ENCODE measurements at places on chromosomes 5 and 9.
A peak's percentile ranks its signal among the peaks of the same experiment; 100 is the strongest.

GRCh38 chr9:137178201-137178938 lies 6.5 kb upstream of the TMEM210 start:
- DNase-seq = no peak

DNA sequence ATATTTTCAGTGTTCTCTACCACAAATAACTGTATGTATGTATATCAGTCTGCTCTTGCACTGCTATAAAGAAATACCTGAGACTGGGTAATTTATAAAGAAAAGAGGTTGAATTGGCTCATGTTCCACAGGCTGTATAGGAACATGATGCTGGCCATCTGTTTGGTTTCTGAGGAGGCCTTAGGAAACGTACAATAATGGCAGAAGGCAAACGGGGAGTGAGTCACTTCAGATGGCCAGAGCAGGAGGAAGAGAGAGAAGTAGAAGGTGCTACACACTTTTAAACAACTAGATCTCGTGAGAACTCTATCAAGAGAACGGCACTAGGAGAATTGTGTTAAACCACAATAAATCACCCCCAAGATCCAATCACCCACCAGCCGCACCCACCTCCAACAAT lies 121.7 kb downstream of the ADAMTS6 start:
- no peak for DNase-seq

DNA sequence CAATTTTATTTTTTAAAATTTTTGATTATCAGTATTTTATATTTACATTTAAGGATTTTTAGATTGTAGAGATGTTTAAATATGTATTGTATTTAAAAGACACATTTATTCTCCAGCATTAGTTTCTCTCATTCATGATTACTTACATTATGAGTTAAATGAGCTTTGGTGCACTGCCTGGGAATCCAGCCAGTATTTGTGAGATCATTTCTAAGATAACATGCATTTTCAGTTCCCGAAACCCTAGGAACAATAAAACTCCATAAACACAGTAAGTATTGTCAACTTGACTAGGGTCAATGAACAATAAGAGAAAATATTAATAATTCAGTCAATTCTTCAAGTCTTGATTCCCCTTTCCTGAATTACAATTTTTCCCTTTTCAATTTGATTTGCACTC lies 403.3 kb downstream of the PLK2 start:
- DNase-seq = no peak

DNA sequence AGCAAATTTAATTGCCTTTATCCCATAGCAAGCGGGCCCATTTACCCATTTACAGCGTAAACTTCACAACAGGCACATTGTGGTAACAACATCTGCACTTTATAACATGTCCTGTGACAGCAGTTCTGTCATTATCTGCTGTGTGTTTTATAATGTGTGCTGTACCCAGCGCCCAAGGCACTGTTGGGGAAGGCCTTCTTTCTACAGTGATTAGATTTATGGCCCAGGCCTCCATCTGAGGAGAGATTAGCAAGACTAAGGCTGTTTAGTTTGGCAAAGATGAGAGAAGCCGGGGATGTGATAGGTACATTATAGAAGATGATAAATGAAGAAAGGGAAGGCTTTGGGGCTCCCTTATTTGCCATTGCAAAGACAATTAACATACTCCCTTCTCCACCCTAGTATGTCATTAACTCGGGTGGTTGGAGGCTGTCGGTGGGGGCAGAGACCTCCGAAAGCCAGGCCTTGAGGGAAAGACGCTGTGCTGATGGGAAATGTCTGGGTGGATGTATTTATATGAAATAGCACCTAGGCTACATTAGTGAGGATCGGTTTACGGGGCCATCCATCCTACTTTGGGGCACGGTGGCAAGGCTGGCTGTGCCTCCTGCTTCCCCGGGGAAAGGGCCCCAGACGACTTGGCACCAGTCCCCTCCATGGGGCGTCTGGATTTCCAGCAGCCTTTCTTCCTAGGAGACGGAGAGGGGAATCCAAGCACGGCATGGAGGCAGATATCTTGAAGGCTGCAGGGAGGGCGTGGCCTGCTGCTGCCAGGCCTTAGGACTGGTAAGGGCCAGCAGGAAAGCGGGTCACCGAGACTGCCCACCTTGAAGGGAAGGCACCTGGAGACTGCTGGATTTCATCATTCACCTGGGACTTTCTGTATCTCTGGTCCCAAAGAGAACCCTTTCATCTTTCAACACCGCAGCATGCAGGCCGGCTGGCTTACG lies 64.3 kb upstream of the PTCH1 start:
- no peak for DNase-seq

GRCh38 chr5:24347158-24347557 lies 297.6 kb downstream of the CDH10 start:
- DNase-seq = no peak

DNA sequence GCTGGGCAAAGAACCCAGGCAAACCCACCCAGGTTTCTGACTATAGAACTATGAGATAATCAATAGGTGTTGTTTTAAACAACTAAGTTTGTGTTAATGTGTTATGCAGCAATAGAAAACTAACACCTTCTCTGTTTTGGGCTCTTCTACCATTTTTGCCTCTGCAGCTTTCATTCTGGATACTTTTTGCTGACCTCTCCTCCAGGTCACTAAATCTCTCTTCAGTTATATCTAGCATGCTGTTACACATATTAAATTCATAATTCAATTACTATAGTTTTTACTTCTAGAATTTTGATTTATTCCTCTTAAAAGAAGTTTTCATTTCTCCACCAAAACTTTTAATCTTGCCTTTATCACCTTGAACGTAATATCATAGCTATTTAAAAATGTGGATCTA lies 17.2 kb downstream of the MAPK9 start:
- no peak for DNase-seq

DNA sequence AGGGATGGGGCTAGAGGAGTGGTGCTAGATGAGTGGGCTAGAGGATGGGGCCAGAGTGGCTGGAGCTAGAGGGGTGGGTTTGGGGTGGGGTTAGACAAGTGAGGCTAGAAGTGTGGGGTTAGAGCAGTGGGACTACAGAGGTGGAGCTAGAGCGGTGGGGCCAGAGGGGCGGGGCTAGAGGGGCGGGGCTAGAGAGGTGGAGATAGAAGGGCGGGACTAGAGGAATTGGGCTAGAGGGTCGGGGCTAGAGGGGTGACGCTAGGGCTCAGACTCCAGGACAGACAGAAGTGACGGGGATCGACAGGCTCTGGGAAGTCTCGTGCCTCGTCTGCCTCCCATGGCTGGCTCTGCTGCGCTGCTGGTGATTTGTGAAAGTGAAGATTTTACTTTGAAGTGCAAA lies 31.0 kb upstream of the TENT4A start:
- no peak for DNase-seq

DNA sequence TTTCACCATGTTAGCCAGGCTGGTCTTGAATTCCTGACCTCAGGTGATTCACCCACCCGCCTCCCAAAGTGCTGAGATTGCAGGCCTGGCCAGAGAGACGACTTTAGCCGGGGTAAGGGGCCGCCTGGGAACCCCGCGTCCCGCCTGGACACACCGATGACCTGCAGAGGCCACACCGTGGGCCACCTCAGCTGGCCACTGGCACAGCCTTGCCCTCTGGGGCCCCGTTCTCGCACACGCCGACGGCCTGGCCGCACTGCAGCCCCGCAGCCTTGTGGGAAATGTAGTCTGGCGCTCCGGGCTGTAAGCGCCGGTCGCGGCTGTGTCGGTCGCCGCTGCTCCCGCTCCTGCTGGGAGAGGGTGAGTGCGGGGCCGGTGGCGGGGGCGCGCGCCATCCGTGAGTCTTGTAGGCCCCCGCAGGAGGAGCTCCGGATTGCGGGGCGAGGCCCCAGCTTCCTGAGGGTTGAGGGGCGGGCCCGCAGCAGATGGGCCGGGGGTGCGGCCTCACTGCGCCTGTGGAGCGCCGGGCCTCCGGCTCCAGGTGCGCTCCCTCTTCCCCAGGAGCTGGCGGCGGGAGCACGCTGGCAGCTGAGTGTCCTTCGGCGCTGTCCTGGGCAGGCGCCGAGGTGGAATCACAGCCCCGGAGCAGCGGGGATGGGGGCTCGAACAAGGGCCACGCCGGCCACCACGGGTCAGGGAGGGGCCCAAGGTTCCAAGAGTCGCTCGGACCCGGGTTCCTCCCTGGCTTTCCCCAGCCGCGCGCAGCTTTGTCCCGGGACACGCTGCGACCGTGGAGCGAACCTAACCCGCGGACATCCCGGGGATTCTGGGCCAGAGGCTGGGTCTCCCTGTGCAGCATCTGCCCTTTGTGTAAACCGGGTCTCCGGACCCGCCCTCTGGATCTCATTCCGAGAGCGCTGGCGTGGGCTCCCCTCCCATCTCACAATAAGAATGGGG lies at the start of gene ZFP2:
TSS of gene ZFP2 (plus strand) at position 299 of the 957 bp plus-strand sequence. CDS start 35,401 bp downstream, outside the sequence.
- DNase-seq = peak; percentile 22

DNA sequence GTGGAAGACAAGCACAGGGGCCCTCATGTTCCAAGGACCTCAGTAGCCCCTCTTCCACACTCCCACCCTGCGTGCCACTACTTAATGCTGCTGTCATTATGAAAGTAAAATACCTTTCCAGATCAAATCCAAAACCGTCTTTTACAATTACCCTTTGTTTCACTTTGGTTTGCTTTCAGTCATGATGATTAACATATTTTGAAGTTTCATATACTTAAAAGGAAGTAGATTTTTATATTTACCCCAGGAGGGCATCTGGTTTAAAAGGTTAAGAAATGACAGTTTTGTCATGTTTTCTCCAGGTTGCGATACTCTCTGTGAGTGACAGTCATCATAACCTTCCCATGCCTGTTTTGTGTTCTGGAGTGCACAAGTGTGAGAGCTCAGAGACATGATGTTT lies 13.5 kb upstream of the MAP1B start:
- no peak for DNase-seq

GRCh38 chr5:160959804-160960203 lies 107.8 kb upstream of the ATP10B start:
- no peak for DNase-seq

- no peak for DNase-seq
These were observed 1114.0 kb downstream of the PTPRD start for GRCh38 chr9:9498846-9499245.

GRCh38 chr5:177611446-177612214 lies 11.7 kb downstream of the B4GALT7 start:
- no peak for DNase-seq

DNA sequence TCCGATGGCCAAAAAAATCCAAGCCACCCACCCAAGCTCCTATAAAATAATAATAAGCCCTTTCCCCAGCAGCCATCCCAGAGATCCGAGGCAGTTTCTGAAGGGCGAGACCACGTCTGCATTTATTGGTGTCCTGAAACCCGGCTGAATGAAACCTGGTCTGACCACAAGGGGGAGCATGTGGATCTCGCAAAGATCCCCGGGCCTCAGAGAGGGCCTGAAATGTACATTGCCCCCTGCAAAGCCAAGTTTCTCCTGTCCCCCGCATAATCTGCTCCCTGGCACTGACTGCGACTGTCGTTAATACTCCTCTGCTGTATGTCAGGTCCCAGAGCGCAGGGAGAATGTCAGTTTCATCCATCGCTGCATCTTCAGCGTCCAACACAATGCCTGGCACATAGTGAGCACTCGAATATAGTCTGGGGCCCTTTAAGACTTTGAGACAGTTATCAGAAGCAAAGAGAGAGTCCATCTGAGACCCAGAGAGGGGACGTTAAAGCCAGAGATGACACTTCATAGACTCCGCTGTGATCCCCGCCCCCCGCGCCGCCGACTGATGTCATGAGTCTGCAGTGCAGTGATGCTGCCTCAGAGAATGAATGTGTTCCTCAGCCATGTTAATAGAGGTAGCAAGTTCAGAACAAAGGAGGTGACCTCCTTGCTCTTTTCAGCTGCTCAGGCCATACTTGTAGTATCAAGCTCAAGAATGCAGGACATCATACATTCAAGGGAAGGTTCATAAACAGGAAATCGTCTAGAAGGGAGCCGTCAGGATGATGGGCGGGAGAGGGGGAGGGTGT lies 74.5 kb upstream of the BARHL1 start:
- peak; percentile 60 for DNase-seq

GRCh38 chr5:176389135-176390123 lies 878 bp downstream of the HIGD2A start:
- DNase-seq = no peak

DNA sequence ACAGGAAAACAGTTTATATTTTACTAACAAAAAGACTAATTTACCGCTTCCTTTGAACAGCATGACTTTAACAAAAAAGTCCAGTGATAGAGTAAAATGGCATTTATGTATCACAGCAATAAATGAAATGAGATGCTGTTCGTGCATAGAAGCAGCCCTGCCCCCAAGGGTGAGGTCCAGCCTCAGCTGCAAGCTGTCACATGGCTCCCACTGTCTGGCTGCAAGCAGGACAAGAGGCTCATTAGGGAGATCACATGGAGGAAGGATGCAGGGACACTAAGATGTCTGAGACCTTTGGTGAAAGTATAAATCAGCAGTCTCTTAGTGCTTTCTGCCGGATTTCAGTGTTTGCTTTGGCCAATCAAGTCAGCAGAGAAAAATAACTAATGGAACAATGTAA lies 23.0 kb downstream of the GDNF start:
- DNase-seq = no peak

DNA sequence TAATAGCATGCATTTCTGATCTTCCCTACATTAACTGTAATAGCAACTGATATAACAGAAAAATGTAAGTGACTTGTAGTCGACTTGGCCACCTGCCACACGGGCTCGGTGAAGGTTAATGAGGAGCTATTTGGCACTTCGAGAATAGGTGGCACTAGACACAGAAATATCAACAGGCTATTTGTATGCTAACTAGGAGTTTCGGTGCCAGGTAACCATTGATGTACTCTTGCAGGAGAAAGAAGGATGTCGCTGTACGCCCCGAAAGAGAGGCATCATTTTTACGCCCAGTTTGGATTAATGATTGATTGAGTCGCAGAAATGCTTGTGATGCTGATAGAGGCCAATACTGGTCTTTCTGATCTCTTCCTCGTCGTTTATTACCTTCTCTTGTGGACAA lies 516 bp upstream of the DMRT2 start:
- DNase-seq = no peak

All from Peyer's patch (tissue), 4 donors.